ENCODE measurements at places on chromosomes 1 and 21.

DNA sequence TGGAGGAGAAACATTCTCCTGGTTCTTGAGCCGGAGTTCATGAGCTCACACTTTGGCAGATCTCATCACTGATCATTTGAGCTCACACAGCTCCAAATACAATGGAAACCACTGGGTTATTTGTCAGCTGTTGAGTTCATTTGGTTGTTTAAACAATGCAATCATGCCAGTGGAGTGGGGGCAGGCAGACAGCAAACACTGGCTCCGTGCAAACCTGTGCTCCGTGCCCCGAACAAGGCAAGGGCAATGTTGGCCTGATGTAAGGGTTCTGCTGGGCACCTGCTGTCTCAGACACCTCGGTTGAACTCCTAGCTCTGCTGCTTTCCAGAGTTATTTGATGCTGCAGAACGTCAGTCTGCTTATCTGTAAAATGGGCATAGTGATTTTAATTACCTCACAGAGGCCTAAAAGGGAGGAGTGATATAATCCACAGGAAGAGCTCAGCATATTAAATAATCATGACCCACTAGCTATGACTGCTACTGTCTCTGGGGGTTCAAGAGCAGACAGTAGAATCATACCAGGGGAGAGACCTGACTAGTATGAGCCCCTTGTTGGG is 20.0 kb upstream of the CLIC6 start:
- no peak for DNase-seq
- H3K4me1 ChIP-seq: no peaks in the 10 kb centered on the region

DNA sequence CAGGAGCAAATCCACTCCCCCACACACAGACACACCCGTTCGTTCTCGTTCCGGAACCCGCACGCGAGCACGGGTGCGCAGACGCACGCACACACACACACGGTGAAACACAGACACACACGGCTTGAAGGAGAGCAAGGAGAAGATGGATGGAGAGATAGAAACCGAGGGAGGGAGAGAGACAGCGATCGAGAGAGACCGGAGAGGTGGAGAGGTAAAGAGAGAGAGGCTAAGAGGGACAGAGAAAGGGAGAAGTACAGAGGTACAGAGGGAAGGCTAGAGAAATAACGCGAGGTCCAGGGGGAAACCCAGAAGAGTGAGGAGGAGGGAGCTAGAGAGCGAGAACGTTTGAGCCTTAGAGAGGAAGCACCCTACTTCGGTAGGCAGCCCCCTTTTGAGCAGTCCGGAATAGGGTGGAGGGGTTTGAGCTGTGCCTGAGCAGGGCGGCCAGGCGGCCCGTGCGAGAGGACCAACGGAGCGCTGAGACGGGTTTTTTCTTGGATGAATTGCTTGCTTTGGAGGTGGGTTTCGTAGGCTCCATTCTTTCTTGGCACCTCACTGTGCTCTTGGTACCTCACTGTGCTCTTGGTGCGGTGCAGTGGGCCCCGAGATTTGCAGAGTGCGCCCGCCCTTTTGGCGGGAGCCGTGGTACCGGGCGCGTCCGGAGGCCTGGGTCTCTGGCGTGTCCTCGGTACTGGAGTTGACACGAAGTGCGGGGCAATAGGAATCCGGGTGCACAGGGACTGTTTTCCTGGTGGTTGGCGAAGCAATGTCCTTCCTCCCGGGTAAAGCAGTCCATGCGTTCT is 88.4 kb upstream of the RHOU start:
- peak overlapping the region; percentile 67 for H3K4me3 ChIP-seq
- peaks cover 20% of the 10 kb centered on the region for H3K4me1 ChIP-seq
- no peaks in the 10 kb centered on the region for H3K36me3 ChIP-seq
- DNase-seq: peak; percentile 81
- H3K27me3 ChIP-seq: peaks cover 27% of the 10 kb centered on the region

DNA sequence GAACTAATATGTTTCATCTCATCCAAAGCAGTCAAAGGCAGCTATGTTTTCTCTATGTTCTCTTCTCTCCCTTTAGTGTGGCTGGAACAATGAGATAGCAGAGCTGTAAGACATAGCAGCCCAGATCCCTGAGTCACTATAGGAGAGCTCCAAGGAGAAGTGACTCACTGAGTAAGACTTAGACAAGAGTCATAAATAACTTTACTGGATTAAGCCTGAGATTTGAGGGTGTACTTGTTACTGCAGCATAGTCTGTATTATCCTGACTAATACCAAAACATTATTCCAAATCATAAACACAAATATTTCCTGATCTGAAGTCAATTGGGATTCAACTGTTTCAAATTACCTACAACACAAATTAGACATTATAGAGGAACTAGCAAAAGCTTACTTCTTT is 3.9 kb downstream of the KRTAP19-8 start:
- DNase-seq: no peak
- no peaks in the 10 kb centered on the region for H3K4me1 ChIP-seq
- no peak overlapping the region for H3K4me3 ChIP-seq
- no peaks in the 10 kb centered on the region for H3K36me3 ChIP-seq
- no peak overlapping the region for H3K27ac ChIP-seq
- H3K27me3 ChIP-seq: no peaks in the 10 kb centered on the region

- no peak overlapping the region for H3K4me3 ChIP-seq
- H3K27ac ChIP-seq: no peak overlapping the region
- H3K27me3 ChIP-seq: no peaks in the 10 kb centered on the region
- no peaks in the 10 kb centered on the region for H3K36me3 ChIP-seq
- DNase-seq: no peak
Observed at GRCh38 chr1:31924839-31925238, 13.3 kb downstream of the PTP4A2 start.

DNA sequence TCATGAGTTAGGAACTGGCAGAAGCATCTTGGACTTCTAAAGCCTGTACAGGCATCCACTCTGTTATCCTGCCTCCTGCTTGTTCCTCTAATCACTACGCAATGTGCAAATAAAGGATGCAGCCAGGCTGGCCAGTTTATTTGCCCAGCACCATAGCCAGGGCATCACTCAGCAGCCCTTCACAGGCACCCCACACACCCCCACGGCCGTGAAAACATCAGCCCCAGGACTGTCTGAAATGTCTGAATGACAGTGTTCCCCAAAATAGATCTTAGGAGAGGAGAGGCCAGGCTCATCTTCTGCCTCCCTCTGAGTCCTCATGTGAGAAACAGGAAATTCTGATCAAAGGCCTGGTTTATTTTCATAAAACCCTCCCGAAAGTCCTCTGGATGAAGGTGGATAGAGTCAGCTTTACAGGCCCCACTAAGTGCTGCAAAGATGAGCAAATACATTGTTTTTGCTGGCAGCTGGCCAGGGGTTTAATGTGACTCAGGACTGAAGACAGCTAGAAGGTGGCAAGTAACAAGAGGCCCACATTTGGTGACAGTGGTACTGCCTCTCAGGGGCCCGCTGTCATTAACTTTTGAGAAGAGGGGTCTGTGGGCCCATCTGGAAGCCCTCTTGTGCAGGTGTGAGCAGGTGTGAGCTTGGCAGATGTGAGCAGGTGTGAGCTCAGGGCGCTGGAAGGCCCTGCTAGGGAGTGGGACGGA is 32.9 kb downstream of the GRHL3 start:
- DNase-seq: peak; percentile 61
- peaks cover 10% of the 10 kb centered on the region for H3K4me1 ChIP-seq
- H3K4me3 ChIP-seq: no peak overlapping the region
- peaks cover 1% of the 10 kb centered on the region for H3K36me3 ChIP-seq
- peaks cover 21% of the 10 kb centered on the region for H3K27me3 ChIP-seq

- H3K27ac ChIP-seq: no peak overlapping the region
- no peaks in the 10 kb centered on the region for H3K27me3 ChIP-seq
- no peaks in the 10 kb centered on the region for H3K36me3 ChIP-seq
- H3K4me1 ChIP-seq: no peaks in the 10 kb centered on the region
- DNase-seq: no peak
Observed at GRCh38 chr1:14136152-14136763, 436.3 kb downstream of the PRDM2 start.

GRCh38 chr1:201955729-201956143 is 433 bp downstream of the TIMM17A start:
- H3K4me3 ChIP-seq: peak overlapping the region; percentile 96
- H3K27me3 ChIP-seq: no peaks in the 10 kb centered on the region
- peaks cover 5% of the 10 kb centered on the region for H3K4me1 ChIP-seq
- H3K36me3 ChIP-seq: peaks cover 31% of the 10 kb centered on the region
- DNase-seq: no peak

GRCh38 chr21:19540287-19540686 is 1136.7 kb upstream of the TMPRSS15 start:
- H3K27me3 ChIP-seq: no peaks in the 10 kb centered on the region
- H3K27ac ChIP-seq: no peak overlapping the region
- no peak overlapping the region for H3K4me3 ChIP-seq
- no peaks in the 10 kb centered on the region for H3K4me1 ChIP-seq
- H3K36me3 ChIP-seq: no peaks in the 10 kb centered on the region

DNA sequence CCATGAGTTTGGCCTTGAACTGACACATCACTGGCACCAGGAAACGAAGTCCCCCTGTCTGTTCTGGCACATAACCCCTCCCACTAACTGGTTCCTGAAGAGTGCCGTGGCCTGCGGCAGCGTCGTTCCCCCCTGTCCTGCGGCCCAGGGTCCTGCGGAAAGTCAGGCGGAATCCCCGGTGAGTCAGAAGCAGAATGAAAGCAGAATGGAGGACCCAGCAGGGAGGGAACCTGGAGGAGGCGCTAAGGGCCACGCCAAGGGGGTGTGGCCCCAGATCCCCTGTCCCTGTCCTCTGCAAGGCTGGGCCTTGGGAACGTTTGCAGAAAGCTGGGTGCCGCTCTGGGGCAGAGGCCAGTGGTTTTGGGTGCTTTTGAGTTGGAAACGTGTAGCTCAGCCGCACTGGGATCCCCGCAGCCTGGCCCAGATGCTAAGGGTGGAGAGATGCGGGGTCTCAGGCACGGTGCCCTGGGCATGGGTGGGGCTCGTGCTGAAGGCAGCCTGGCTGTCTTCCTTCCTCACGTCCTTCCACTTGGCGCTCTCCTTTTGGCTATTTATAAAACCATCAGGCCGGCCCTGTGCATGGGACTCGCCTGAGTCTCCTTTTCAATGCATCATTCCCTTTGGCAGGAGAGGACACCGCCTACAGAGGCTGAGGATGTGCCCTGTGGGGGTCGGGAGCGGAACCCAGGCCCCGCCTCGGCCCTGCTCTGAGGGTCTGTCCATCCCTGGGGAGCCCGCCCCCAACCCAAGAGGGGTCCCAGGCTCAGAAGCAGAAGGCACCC is 36.2 kb downstream of the TP73 start:
- H3K4me3 ChIP-seq: no peak overlapping the region
- no peak for DNase-seq
- H3K27me3 ChIP-seq: peaks cover 75% of the 10 kb centered on the region
- H3K36me3 ChIP-seq: no peaks in the 10 kb centered on the region
- H3K27ac ChIP-seq: no peak overlapping the region

- H3K27me3 ChIP-seq: peaks cover 16% of the 10 kb centered on the region
- peak; percentile 72 for DNase-seq
- peaks cover 3% of the 10 kb centered on the region for H3K4me1 ChIP-seq
- H3K4me3 ChIP-seq: no peak overlapping the region
- no peak overlapping the region for H3K27ac ChIP-seq
Observed at GRCh38 chr1:23916209-23917131, 3.3 kb upstream of the CNR2 start.

GRCh38 chr1:53657891-53658396 is 81.0 kb downstream of the GLIS1 start:
- H3K27me3 ChIP-seq: peaks cover 87% of the 10 kb centered on the region
- no peak for DNase-seq
- H3K4me3 ChIP-seq: no peak overlapping the region

DNA sequence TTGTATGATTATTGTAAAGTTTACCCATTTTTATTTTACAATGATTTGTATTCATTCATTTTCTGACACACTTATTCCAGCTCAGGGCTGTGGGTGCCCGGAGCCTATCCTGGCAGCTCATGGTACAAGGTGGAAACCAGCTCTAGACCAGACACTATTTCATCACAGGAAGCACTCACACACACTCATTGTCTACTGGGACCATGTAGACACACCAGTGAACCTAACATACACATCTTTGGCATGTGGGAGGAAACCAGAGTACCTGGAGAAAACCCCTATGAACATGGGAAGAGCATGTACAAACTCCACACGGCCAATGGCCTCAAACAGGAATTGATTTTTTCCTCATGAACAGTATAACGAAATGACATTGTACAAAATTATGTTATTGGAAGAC is 2.4 kb downstream of the DTL start:
- no peaks in the 10 kb centered on the region for H3K27me3 ChIP-seq
- no peak overlapping the region for H3K27ac ChIP-seq
- peaks cover 2% of the 10 kb centered on the region for H3K4me1 ChIP-seq
- no peaks in the 10 kb centered on the region for H3K36me3 ChIP-seq
- DNase-seq: peak; percentile 23

DNA sequence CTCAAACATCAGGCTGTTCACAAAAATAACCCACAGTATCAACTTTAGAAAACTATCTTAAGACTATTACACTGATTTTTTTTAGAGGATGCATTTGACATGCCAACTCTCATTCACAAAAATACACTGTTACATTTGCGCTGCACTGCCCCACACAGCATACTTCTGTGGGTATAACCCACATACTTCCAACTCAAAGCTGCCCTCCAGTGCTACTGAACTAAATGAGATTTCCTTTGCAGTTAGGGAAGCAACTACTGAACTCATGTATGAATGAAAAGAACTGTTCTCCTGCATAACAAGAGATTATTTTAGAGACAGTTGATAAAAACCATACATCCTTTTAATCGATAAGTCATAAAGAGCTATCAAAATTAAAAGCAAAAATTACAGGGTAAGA is 25.8 kb upstream of the GADD45A start:
- no peak overlapping the region for H3K27ac ChIP-seq
- H3K27me3 ChIP-seq: no peaks in the 10 kb centered on the region
- no peaks in the 10 kb centered on the region for H3K36me3 ChIP-seq
- DNase-seq: no peak
- H3K4me3 ChIP-seq: no peak overlapping the region

- H3K36me3 ChIP-seq: no peaks in the 10 kb centered on the region
- H3K27ac ChIP-seq: no peak overlapping the region
- no peaks in the 10 kb centered on the region for H3K4me1 ChIP-seq
Observed at GRCh38 chr1:34018285-34018684, 146.7 kb downstream of the CSMD2 start.

DNA sequence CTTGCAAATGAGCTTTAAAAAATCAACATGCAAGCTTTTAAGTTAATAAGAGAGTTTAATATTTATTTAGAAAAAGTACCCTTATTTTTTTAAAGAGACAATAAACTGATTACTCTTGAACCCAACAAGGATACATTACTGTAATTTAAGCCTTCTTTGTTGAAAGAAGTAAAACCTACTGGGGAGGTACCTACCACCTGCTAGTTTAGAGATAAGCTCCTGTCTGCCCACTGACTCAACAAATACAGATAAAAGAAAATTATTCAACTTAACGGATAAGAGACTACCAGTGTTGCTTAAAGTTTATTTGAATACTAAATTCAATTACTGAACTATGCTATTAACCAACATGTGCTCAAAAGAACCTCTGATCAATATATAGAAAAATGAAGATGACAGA is 23.1 kb downstream of the USP24 start:
- H3K4me3 ChIP-seq: no peak overlapping the region
- no peaks in the 10 kb centered on the region for H3K4me1 ChIP-seq
- H3K36me3 ChIP-seq: no peaks in the 10 kb centered on the region
- H3K27me3 ChIP-seq: no peaks in the 10 kb centered on the region
- DNase-seq: no peak

DNA sequence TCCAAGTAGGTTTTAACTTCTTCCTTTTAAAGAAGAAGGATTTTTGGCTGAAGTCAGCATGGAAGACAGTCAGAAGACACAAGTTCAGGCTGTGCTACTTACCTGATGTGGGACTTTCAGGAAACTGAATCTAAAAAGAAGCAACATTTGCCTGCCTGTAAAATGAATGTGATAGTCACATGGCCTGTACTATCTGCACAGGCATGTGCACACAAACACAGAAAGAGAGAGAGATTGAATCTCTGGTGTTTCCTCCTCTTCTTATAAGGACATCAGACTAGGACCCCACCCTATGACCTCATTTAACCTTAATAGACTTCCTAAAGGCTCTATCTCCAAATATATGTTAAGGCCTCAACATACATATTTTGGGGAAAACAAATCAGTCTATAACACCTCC is 542.9 kb downstream of the PLPP3 start:
- H3K36me3 ChIP-seq: no peaks in the 10 kb centered on the region
- H3K27me3 ChIP-seq: no peaks in the 10 kb centered on the region
- H3K27ac ChIP-seq: no peak overlapping the region
